NCI-H1092 (cell line): ENCODE measurements at places on chromosomes 3 and 15.

- peak; percentile 66 for DNase-seq
Measured at GRCh38 chr15:48798319-48798718, 12.6 kb downstream of the CEP152 start.

DNA sequence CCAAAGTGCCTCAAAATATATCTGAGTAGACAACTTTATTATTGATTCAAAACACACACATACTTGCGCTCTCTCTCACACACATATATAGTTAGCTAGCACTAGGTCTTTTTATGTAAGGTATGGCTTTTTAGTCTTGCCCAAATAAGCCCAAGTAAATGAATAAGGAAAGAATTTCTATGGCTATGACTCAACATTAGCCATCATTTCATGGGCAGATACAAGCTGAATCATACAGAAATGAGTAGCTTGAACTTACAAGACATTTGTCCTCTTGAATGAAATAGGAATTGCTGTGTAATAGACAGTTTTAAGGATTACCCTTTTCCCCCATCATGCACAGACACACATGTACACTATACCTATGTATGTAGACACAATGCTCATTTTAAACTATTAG lies 4.9 kb downstream of the CADPS start:
- DNase-seq = no peak

GRCh38 chr3:99925584-99926230 lies 108.0 kb downstream of the CMSS1 start:
- DNase-seq = peak; percentile 7

DNA sequence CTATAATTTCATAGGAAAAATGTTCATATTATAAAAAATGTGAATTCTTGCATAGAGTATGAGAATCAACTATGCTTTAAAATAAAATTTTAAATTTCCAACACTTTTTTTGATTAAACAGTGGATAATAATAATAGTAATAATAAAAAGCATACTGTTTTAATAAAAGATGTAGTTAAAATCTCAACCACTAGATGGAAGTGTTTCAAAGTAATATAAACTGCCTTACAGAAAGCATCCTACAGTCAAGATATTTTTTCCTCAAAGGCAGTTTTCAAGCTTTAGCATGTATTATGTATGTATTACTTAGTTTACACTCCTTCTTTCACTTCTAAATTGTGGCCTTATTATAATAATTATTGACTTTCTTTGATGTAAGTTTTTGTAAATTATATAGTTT lies 217.5 kb downstream of the CHL1 start:
- no peak for DNase-seq

DNA sequence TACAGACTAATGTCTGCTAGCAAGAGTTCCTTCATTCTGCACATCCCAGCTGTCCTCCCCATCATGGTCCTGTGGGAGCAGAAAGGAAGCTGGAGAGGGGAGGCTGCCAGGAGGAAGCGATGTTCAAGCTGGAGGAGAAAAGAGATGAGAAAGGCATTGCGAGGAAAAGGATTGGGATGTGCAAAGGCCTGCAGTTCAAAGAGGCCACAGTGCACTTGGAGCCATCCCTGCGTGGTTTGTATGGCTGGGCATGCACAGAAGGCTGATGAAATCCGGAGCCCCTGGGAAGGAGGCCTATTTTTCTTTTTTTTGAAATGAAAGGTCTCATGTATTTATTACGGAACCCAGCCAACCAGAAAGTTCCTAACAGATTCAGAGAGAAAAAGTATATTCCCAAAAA lies 22.8 kb downstream of the AMOTL2 start:
- no peak for DNase-seq

GRCh38 chr3:13483988-13484695 lies 4.0 kb downstream of the HDAC11 start:
- no peak for DNase-seq

- no peak for DNase-seq
Measured at GRCh38 chr3:41405466-41405865, 206.2 kb downstream of the CTNNB1 start.

GRCh38 chr15:64847016-64847415 lies 5.3 kb downstream of the PLEKHO2 start:
- DNase-seq = no peak

DNA sequence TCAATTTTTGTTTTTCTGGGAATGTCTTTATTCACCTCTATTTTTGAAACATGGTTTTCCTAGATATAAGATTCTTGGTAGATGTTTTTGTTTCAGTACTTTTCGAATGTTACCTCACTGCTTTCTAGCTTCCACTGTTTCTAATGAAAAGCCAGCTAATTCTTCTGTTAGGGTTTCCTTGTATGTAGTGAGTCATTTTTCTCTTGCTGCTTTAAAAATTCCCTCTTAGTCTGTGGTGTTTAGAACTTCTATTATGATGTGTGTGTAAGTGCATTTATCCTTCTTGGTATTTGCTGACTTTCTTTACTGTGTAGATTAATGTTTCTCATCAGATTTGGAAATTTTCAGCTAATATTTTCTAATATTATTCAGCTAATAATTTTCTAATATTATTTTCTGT lies 151.1 kb upstream of the OSTN start:
- DNase-seq = no peak

- peak; percentile 17 for DNase-seq
Measured at GRCh38 chr3:32018757-32019564, 37.4 kb downstream of the ZNF860 start.

DNA sequence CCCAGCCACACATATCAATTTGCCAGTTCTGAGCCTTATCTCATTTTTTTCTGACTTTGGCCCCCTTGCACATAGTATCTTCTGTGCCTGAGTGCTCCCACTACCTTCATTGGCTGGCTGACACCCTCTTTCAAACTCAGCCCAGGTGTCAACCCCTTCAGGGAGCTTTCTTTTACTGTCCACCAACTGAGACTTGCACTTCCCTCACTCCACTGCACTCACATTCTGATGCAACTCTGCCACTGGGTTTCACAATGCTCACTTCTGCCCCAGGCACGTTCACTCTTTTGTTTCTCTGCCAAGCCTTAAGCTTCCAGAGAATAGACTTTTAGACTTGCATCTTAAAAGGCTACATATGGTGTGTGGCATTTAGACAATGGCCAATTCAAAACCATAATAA lies 101.5 kb upstream of the CBLB start:
- DNase-seq = no peak

- DNase-seq = no peak
Measured at GRCh38 chr3:148319161-148319915, 378.4 kb upstream of the AGTR1 start.

GRCh38 chr3:182201456-182202168 lies 489.9 kb downstream of the SOX2 start:
- DNase-seq = no peak
